Inflammatory macrophage (primary cell): ENCODE measurements at places on chromosomes 5 and 9.

DNA sequence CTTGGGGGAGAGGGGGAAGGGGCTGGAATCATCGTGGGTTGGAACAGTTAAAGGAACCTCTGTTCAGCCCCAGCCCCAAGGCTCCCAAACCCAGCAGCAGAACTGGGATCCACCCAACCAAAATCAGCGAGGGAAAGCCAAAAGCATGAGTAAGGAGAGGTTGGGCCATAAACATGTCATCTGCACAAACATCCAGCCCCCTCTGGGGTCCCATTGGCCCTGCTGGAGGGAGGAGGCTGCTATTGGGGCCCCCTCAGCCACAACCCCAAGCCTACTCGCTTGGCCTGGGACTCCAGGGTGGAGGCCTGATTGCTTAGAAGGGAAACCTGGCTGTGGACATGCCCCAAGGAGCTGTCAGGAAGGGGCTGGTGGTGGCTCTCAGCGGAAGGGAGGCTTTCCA is 154.9 kb downstream of the FGF18 start:
- DNase-seq = no peak

GRCh38 chr5:42483472-42484154 is 60.4 kb downstream of the GHR start:
- no peak for DNase-seq

DNA sequence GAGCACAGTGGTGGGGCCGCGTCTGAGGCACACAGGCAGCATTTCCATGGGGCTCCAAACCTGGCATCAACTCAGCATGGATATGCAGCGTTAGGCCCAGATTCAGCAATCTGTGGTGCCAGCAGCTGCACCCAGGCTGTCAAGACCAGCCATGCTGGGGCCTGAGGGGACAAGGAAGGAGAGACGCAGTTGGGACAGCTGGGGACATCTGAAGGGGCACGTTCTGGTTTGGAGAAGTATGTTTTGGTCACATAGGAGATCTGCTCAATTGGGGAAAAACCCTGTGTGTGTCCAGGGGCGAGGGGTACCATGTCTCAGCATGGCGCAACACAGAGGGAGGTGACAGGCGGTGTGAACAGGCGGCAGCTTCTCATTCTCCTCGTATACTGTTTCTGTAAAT is 66.6 kb upstream of the ECM2 start:
- DNase-seq = no peak

DNA sequence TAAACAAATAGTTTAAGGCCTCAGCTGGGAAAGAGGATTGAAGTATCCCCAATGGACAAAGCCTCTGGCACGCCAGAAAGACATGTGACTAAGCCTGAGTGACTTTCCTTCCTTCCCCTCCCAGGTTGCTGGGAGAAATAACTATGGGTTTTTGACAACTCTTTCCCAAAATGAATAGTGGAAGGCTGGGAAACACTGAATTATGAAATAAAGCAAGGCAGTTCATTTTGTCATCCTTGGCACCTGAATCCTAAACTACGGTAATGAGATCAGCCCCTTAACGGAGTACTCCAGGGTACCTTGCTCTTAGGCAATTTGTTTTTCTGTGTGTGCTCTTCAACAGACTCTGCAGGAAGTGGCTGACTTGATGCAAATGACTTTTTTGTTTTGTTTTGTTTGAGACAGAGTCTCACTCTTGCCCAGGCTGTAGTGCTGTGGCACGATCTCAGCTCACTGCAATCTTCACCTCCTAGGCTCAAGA is 75.2 kb downstream of the LMNB1 start:
- DNase-seq = no peak
